ENCODE measurements at places on chromosomes 7 and 10.

- no peak for DNase-seq
Observed at GRCh38 chr10:47160967-47161366, 139.0 kb upstream of the GDF10 start.

- DNase-seq: no peak
Observed at GRCh38 chr10:103576862-103577261, 83.4 kb downstream of the NEURL1 start.

DNA sequence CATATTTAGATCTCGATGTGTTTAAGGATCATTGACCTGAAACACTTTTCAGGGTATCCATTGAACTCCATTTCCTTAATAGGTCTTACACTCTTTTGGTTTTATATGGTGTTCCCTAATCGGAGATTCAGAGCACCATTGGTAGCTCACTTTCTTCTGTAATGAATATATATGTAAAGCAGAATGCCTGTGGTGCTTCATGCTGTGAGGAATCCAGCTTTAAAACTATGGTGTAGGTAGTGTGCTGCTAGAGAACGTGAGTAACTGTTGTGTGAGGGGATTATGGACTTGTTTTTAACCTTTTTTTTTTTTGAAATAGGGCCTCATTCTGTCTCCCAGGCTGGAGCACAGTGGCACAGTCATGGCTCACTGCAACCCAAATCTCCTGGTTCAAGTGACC, 376.9 kb upstream of the LRGUK start:
- no peak for DNase-seq

DNA sequence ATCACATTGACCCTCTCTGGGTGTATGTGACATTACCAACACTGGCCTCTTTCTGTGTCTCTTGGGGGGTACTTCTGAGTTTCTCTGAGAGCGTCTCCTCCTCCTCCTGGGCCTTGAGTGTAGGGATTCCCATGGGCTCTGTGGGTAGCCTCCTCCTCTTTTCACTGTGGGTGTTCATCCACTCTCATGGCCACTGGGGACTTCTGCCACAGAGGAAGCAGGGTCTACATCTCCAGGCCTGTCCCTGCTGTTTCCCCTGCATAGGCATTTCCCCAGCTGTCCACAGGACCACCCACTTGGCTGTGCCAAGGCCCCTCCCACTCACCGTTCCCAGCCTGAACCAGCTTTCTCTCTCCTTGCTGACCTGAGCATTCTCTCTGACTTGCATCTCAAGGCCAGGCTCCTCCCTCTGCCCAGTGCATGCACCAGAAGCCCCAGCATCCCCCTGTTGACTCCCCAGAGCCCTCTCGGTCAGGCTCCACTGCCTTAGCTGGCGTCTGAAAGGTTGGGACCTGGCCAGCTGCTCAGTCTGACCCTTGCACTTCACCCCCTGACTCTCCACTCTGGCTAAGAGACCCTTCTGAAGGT, 487.6 kb downstream of the GLRX3 start:
- no peak for DNase-seq

GRCh38 chr10:50439187-50439586, 184.6 kb downstream of the SGMS1 start:
- DNase-seq: no peak

DNA sequence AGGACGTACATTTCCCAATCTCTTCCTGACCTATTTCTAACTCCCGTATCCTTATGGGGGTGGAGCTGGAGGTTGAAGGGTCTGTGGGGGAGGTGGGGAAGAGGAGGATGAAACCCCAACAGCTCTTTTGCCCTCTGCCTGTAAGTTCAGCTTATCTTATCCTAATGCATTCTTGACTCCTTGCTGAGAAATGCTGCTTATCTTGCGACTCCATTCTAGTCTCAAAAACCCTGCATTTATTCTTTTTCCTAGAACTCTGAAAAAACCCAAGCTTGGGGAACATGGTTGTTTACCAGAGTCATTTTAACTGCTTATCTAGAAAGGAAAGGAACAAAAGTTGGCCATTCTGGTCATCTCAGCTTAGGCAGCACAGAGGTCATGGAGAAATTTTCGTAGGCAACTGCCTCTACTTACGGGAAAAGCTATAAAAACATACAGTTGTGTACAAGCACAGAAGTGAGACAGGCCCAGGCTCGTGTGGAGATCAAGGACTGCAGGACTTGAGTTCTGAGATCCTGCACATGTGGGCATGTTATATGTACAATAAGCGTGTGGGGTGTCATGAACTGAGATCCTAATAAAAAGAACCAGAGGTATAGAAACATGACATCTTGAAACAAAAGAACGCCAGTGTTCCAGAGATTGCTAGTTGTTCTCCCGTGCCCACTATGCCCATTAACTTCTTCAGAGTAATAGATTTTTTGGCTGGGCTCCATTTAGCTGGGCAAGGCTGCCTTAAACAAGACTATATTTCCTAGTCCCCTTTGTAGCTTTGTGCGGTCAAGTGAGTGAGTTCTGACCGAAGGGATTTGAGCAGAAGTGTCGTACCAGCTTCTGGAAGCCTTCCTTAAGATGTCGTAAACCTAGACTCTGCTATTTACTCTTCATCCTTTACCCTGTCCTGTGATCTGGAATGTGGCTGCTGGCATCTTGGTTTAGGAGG, 9.6 kb downstream of the INMT start:
- DNase-seq: no peak

- DNase-seq: no peak
Observed at GRCh38 chr10:54444170-54444569, 356.9 kb downstream of the PCDH15 start.

DNA sequence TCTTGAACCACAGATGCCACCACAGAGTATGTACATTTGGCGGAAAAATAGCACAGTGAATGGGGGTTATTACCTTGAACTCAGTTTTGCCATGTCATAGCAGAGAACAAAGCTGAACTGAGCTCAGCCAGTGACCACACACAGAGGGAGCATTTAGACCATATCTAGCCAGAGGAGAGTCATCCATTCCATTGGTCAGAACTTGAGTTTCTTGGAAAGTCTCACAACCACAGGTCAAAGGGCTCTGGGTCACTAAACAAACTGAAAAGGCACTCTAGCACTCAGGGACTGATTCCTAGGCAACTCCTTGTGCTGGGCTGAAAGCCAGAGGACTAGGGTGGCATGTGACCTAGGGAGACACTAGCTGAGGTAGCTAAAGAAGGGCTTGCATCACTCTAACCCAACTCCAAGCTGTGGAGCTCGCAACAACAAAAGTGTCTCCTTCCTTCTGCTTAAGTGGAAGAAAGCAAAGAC, 239.7 kb upstream of the SEMA3D start:
- no peak for DNase-seq

GRCh38 chr7:131600085-131600881, 43.9 kb upstream of the PODXL start:
- DNase-seq: no peak

- no peak for DNase-seq
Observed at GRCh38 chr10:32189400-32190084, 133.3 kb upstream of the KIF5B start.

GRCh38 chr7:87213811-87214210, 5.7 kb downstream of the TMEM243 start:
- no peak for DNase-seq

GRCh38 chr10:31645786-31646185, 282.8 kb downstream of the ARHGAP12 start:
- no peak for DNase-seq

GRCh38 chr10:62194924-62195674, 73.5 kb downstream of the RTKN2 start:
- no peak for DNase-seq

GRCh38 chr10:60224066-60224705, 165.5 kb downstream of the ANK3 start:
- no peak for DNase-seq

- DNase-seq: no peak
Observed at GRCh38 chr10:42543840-42544372, 94.5 kb downstream of the ZNF33B start.

GRCh38 chr7:668958-669357, 57.5 kb upstream of the DNAAF5 start:
- no peak for DNase-seq

- DNase-seq: peak; percentile 74
Observed at GRCh38 chr10:110803830-110804338, 67.8 kb upstream of the PDCD4 start.

All from OCI-LY7 (cell line).